ENCODE measurements at places on chromosomes 4 and X.

DNA sequence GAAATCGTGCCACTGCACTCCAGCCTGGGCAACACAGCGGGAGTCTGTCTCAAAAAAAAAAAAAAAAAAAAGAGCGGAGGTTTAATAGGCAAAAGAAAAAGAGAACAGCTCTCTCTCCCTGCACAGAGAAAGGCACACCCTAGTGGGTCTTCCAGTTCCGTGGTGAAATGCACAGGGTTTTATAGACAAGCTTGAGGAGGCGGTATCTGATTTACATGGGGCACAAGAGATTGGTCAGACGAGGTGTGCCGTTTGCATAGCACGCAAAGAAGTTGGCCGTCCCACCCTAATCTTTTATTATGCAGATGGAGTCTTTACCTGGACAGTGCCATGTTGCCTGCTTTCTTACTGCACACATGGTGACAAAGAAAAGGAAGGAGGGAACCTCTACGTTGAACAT is 33.5 kb upstream of the REST start:
- DNase-seq, result no peak

DNA sequence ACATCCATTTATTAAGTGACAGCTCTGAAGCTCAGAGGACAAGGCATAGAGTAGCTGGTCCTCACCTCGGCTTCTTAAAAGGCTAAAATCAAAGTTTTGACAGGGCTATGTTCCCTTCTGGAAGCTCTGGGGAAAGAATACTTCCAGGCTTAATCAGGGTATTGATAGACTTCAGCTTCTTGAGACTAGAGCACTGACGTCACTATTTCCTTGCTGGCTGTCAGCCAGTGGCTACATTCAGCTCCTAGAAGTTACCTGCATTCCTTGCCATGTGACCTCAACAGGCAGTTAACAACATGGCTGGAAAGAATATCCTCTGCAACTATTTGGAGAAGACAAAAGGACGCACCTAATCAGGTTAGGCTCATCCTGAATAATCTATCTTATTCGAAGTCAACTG is 1144.8 kb downstream of the ADGRL3 start:
- DNase-seq, result no peak

GRCh38 chr4:150238591-150238990 is 160.3 kb downstream of the DCLK2 start:
- DNase-seq, result no peak

DNA sequence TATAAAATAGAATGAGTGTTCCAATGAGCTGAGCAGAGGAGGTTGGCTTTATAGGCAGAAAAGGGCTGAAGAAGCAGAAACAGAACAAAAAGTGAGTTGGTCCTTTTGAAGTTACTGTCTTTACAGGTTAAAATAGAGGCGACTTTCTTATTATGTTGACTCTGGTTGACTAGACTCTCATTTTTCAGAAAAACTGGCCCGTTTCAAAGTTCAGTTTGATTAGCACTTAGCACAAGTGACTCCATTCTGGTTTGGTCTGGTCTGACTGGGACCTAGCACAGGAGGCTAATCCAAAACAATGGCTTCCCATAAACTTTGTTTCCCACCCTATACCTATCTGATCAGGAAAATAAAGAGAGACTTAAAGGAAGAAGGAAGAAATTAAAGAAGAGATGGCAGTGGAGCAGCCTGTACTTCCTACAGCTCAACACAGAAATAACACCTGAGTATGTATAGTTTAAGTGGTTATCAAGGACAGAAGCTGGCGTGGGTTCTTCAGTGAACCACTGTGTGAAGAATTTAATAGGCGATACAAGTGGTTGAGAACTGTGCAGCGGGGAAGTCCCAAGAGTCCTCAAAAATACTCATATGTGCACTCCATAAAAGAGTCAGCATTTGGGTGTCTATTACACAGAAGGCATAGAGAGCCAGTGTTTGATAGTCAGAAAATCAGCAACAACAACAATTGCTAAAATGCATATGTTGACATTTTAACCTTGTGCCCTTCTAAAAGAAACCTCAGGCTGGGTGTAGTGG is 554.8 kb upstream of the HTR2C start:
- no peak for DNase-seq

DNA sequence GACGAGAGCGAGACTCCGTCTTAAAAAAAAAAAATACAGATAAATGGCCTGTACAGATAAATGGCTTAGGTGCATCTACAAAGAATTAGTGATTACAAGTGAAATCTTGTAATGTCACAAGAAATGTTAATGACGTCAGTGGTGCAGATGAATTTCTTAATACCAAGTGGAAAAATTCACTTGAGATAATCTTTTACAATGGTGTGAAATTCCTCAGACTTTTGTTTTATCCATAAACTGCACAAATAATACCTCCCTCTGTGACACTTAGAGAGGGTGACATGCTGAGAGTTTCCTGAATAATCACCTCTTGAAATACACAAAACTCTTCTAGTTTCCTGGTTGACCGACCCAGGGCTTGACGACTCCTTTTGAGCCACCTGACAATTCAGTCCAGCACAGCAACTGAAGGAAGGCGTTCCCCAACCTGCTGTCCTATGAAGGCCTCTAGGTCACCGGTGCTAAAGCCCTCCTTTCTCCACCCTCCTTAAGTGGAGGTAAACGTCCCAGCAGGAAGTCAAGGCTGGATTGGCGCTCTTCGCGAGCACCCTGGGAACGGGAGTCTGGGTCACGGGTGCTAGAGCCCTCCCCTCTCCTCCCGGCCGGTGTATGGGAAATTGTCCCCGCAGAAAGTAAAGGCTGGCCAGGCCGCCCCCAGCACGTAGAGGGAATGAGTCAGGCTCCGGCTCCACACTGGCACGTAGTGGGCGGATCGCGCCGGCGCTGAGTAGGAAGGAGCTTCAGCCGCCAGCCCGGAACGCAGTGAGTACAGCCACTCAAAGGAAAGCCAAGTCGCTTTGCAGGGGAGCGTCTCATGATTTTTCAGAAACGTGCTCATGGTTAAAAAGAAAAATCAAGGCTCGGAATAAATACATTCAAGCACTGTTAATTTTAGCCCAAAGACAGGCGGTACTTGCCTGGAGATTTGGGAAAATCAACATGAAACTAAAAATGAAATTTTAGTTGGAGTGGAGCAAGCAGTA is at the start of gene TMEM144:
TMEM144 (plus strand) TSS at position 662 of the 983 bp plus-strand sequence. CDS start 2,182 bp downstream, outside the sequence.
- peak; percentile 90 for DNase-seq

- DNase-seq, result peak; percentile 83
Observed at GRCh38 chrX:150767475-150768131, 74.4 kb downstream of the MTMR1 start.

GRCh38 chr4:137707626-137708025 is 175.3 kb upstream of the PCDH18 start:
- DNase-seq, result peak; percentile 39

- DNase-seq, result peak; percentile 88
Observed at GRCh38 chr4:39032218-39033085, at the start of gene TMEM156. Gene TMEM156, minus strand, starts transcription at chr4:39032409. Its CDS starts 96 bp downstream, at chr4:39032313.

- DNase-seq, result no peak
Observed at GRCh38 chr4:42464550-42465094, 67.3 kb downstream of the SHISA3 start.

- no peak for DNase-seq
Observed at GRCh38 chr4:61505773-61506685, 305.9 kb downstream of the ADGRL3 start.

GRCh38 chr4:181752516-181752915 is 490.7 kb upstream of the TENM3 start:
- no peak for DNase-seq

- no peak for DNase-seq
Observed at GRCh38 chrX:134146493-134146892, 90.5 kb upstream of the CCDC160 start.

DNA sequence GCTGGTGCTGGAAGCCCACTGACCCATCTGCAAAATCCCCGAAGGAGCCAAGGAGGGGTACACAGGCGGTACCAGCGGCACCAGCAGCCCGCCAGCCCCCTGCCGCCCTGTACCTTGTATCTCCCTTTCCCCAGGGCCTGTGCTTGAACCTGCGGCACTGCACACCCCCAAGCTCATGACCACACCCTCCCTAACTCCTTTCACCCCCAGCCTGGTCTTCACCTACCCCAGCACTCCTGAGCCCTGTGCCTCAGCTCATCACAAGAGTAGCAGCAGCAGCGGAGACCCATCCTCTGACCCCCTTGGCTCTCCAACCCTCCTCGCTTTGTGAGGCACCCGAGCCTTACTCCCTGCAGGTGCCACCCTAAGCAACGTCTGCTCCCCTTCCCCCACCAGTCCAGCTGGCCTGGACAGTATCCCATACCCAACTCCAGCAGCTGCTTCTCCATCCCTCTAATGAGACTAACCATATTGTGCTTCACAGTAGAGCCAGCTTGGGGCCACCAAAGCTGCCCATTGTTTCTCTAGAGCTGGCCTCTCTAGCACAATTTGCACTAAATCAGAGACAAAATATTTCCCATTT is 94.9 kb downstream of the LARP1B start:
- no peak for DNase-seq

GRCh38 chrX:9995855-9996339 is 28.7 kb downstream of the CLDN34 start:
- peak; percentile 82 for DNase-seq

GRCh38 chr4:94583914-94584641 is 132.3 kb downstream of the PDLIM5 start:
- no peak for DNase-seq

- no peak for DNase-seq
Observed at GRCh38 chr4:153497988-153498967, 32.1 kb downstream of the TMEM131L start.

DNA sequence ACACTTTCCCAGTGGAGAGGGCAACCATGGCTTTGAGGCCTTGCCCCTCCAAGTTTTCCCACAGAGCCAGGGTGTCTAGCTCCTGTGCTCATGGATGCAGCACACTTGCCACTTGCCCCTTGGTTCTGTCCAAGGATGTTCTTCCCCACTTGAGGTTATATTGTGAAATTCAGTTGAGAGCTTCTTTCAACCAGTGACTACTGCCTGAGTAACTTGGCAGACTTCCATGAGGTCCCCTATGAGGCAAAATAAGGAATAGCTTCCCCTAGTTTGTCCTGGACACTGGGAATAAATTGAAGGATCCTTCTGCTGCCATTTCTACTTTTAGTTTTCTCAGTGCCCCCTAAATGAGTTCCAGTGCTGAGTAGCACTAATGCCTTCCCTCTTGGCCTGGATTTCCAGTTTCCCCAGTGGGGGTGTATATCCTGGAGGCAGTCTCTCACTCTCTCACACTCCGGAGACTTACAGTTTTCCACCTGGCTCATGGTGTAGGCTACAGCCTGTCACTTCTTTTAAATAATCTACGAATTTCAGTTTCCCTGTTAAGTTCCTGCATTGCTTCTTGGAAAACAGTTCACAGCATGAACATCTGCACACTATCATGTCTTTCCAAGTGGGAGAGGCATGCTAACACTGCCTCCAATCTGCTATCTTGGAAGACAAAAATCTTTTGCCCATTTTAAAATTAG is 36.4 kb upstream of the ADH4 start:
- DNase-seq, result peak; percentile 67

DNA sequence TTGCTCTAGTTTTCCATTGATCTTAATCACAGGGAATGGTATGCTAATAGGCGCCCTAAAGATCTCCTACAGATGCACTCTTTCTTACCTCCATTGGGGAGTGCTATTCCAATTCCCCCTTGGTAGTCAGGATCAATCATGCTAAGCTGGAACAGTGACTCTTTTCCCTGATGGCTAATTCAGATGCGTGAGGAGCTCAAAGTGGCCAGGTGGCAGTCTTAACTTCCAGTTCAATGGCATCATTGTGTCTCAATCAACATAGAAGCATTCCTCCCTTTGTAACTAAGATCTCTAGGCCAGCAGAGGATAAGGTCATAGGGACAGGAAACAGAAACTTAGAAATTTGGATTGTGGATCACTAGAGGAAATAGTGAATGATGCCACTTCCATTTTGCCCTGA is 216.8 kb downstream of the GRID2 start:
- no peak for DNase-seq

- DNase-seq, result no peak
Observed at GRCh38 chr4:123599061-123599919, 202.7 kb downstream of the SPRY1 start.

- DNase-seq, result peak; percentile 68
Observed at GRCh38 chr4:184450045-184450444, 24.3 kb downstream of the IRF2 start.

DNA sequence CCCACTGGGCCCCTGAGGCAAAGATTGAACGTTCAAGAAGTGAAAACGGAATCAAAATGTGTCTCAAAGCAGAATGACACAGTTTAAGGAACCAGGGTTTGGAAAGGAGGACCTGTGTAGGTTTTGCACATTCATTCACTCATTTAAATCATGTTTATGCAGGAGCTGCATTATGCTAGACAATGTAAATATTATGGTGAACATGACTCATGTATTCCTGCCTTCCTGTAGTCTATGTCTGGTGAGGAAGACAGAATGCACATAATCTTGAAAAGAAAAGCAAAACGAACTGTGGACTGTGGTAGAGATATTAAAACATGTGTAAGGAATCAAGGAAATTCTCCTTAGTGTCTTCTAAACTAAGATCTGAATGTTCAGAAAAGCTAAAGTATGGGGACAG is 311.8 kb upstream of the SMIM31 start:
- DNase-seq, result no peak

DNA sequence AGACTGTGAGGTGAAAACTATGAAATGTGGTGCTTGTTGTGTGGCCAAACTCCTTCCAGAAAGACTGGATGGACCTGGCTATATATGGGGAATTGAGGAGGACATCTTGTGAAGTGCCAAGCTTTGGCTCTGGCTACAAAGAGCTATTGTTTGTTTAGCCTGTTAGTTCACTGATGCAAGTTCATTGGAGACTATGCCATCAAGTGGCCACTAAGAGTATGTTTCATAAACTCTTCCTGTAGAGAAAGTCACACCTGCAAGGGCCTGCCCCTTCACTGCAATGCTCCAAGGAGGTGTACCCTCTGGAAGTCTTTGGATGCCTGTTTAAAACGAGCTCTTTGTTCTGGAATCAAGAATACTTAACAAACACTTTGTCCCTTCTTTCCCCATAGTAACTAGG is 382.0 kb downstream of the GABRG1 start:
- no peak for DNase-seq
